Uterine smooth muscle cell (primary cell): ENCODE measurements at places on chromosomes 7 and 10. TPM values are rescaled to one million over a fixed set of nuclear protein-coding genes. Genes with fewer than 3 reads are reported as not detected.

The PDZD7 gene
- total RNA-seq, result 1.4 and 2.1 TPM in 2 replicates

The FRMD4A gene
- 35.4 and 48.5 TPM in 2 replicates for total RNA-seq

The SLC13A1 gene
- total RNA-seq, result not detected in 2 replicates

The FKBP6 gene
- under 0.01 TPM in 1 of 2 replicates, not detected in the other for total RNA-seq

The AGAP6 gene
- 3.1 and 3.2 TPM in 2 replicates for total RNA-seq

The TNRC18 gene
- 42.1 and 53.7 TPM in 2 replicates for total RNA-seq

The PHTF2 gene
- 23.9 and 35.3 TPM in 2 replicates for total RNA-seq

The LRIT1 gene
- total RNA-seq, result not detected in 2 replicates

The PRKAR2B gene
- total RNA-seq, result 15.6 and 23.4 TPM in 2 replicates

The ATG9B gene
- 0.11 and 0.12 TPM in 2 replicates for total RNA-seq

The SFTPA1 gene
- under 0.01 TPM in 1 of 2 replicates, not detected in the other for total RNA-seq

The PAPOLB gene
- total RNA-seq, result 0.11 and 0.12 TPM in 2 replicates

The PPP1R17 gene
- under 0.01 TPM in 1 of 2 replicates, not detected in the other for total RNA-seq

The PSD gene
- total RNA-seq, result 3.9 and 8.0 TPM in 2 replicates

The RAMP3 gene
- not detected in 2 replicates for total RNA-seq

The AKR1C4 gene
- not detected in 2 replicates for total RNA-seq

The EPO gene
- not detected in 2 replicates for total RNA-seq

The MTERF1 gene
- total RNA-seq, result 9.1 and 13.6 TPM in 2 replicates

The OSBPL3 gene
- 19.4 and 23.9 TPM in 2 replicates for total RNA-seq

The CALCR gene
- not detected in 2 replicates for total RNA-seq

The ANKRD2 gene
- 0.25 and 0.66 TPM in 2 replicates for total RNA-seq

The PFKFB3 gene
- 18.5 and 22.6 TPM in 2 replicates for total RNA-seq

The CPA4 gene
- 0.77 and 8.2 TPM in 2 replicates for total RNA-seq

The FRA10AC1 gene
- total RNA-seq, result 9.5 and 12.5 TPM in 2 replicates

The AEBP1 gene
- 62.5 and 165 TPM in 2 replicates for total RNA-seq

The HOXA9 gene
- total RNA-seq, result 8.6 and 13.6 TPM in 2 replicates

The NME8 gene
- total RNA-seq, result not detected in 2 replicates
